ENCODE measurements at places on chromosomes 6 and 20.

DNA sequence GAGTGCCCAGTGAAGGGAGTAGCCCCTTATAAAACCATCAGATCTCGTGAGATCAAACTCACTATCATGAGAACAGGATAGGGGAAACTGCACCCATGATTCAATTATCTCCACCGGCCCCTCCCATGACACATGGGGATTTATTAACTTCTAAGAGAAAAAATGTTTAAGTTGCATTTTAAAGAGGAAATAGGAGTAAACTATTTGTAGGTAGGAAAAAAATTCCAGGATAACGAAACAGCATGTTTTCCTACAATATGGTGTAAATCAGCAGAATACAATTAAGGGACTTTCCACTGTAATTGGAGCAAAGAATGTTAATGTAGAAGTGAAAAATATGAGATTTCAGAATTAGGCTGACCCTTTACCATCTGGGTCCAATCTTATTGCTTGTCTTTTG lies 63.9 kb downstream of the FBXO5 start:
- no peak for DNase-seq

DNA sequence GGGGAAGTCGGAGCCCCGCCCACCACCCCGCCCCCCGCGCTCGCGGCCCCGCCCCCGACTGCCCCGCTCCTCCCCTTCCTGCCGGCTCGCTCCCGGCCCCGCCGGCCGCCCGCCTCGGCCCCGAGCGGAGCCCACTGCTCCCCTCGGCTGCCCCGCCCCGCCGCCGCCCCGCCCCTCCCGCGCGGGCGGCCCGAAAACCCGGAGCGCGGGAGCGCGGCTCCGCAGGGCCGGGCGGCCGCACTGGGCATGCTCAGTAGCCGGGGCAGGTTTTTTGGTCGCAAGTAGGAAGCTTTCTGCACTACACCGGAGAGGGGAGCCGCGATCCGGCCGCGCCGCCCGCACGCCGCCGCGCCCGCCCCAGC lies at the start of gene CDYL:
CDYL (plus strand) TSS at position 274 of the 362 bp plus-strand sequence. CDS start 380 bp downstream, outside the sequence.
- DNase-seq, result peak; percentile 97

DNA sequence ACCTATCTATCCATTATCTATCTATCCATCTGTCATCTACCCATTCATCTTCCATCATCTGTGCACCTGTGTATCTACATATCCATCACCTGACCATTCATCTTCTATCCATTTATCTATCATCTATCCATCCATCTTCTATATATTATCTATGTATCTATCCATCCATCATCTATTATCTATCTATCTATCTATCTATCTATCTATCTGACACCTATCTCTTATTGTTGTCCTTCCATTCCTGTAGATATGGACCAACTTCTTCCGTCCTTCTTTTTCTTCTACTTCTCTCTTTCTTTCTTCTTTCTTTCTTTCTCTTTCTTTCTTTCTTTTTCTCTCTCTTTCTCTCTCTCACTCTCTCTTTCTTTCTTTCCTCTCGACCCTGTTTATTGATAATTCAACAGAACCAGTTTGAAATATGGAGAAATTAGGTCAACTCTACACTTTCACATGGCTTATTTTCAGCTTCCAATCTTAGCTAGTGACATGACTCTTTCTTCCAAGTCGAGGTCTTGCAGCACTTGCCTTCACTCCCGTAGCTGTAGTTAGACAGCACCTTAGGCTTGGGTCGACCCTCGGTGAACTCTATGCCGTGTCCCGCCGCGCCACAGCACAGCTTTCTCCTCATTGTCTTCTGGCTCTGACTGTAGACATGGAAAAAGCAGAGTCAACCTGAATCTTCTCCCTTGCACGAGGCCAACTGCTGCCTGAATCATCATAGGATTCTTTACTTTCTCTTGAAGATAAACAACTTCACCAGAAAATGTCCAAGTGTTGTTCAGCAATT lies 110.4 kb upstream of the EXOC2 start:
- no peak for DNase-seq

DNA sequence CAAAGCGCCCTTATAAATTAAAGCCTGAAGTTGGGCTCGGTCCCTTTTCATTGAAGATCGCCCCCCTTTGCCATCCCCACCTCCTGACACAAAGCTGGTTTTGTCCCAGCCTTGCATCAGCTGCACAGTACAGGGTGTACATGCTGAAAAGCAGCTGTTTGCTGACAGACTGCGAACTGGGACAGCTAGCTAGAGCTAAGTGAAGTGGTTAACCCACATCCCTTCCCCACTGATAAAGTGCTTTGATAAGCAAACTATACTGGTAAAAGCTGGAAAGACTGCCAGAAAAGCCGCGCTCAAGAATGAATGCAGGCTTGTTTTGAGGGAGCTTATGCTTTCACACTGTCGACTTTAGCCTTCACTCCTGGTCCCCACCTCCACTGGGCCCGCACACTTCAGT lies 207.3 kb downstream of the GMDS start:
- no peak for DNase-seq

DNA sequence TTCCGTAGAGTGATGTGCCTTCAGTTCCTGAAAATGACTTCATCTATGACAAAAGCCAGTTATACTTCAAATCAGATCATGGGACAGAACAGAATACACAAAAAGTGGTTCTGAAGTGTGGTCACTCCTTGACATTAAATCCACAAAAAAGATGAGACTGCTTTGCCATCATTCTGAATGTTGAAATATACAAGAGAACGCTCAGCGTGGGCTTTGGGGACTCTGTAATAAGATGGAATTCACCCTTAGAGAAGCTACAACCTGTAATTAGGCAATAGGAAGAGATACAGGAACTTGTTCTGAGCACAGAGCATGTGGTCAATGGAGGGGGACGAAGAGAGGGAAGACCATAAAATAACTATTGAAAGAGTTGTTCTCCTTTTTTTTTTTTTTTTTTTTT lies 184.3 kb downstream of the CARMIL1 start:
- DNase-seq, result no peak

- no peak for DNase-seq
Measured at GRCh38 chr6:81511423-81511822, 241.1 kb downstream of the TENT5A start.

- DNase-seq, result no peak
Measured at GRCh38 chr6:51960419-51960818, 127.0 kb downstream of the PKHD1 start.

DNA sequence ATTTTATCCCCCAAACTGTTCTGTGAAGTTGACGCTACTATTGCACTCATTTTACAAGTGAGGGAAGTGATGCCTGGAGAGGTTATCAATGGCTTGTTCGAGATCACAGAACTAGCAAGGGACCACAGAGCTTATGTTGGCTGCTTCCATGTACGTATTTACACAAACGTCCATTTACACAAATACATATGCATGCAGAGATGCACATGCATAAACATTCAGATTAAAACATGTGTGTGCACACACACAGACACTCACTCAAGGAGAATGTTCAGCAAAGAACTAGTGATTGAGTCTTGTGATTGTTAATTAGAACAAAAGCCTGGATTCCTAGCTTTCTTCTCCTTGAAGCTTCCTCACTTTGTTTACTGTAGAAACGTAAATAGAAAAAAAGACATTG lies 321.5 kb upstream of the CHD6 start:
- DNase-seq, result no peak

- DNase-seq, result peak; percentile 92
Measured at GRCh38 chr6:7261032-7261841, 51.8 kb downstream of the SSR1 start.

- peak; percentile 90 for DNase-seq
Measured at GRCh38 chr6:44010411-44011349, 116.6 kb downstream of the MRPL14 start.

DNA sequence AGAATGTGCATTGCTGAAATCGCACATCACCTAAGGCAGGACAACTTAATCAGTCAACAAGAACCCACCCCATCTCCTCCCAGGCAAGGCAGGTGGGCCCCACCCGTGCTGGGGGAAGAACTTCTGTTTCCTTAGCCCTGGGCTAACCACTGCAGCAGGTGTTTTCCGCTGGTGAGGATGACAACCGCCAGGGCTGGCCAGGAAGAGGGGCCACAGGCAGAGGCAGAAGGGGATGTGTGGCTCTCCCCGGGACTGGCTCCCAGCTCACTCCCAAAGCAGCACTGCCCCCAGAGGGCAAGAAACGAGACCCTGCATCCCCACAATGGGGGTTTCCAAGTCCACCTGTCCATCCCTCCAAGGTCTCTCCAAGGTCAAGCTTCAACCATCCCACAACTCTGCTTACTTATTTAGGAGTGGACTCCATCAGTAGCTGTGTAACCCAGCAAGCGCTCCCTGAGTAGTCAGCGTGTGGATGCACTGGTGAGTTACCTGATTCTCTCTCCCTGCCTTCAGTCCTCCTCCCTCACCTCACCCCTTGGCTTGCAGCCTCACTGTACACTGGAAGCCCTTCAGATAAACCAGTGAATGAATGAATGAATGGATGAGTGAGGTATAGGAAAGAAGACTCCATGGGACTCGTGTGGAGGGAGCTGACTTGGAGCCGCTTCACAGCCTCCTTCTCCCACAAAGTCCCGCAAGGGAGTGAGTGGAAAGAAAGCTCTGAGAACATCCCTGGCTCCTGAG lies 168.2 kb upstream of the CST7 start:
- DNase-seq, result peak; percentile 67

DNA sequence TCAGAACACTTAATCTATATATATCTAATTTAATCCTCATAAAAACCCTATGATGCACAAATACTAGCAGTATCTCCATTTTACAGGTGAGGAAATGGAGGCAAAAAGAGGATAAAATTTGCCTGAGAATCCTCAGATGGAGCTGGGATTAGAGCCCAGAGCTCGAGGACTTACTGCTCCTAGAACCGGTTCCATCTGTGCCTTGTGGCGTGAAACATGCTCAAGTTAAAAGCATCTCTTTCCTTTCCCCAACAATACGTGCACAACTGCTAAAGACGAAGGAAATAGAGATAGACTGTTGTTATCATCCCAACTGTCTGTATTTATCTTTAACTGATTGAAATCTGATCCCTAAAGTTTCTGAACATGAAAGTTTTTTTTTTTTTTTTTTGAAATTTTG lies 367.6 kb upstream of the SOX4 start:
- no peak for DNase-seq

GRCh38 chr6:154503658-154504057 lies 6.8 kb downstream of the CNKSR3 start:
- DNase-seq, result no peak

DNA sequence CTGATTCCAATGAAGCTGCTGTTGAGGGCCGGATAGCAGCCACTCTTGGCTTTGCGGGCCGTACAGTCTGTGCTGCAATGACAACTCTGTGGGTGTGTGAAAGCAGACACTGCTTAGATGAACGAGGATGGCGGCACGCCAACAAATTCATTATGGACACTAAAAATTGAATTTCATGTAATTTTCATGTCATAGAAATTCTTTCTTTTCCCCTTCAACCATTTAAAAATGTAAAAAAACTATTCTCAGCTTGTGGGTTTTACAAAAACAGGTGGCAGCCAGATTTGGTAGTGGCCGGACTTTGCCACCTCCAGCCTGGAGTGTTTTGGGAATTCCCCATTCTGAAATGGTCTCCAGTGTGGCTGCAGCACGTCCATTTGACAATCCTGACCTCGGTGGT lies 26.0 kb downstream of the MAS1 start:
- DNase-seq, result no peak

DNA sequence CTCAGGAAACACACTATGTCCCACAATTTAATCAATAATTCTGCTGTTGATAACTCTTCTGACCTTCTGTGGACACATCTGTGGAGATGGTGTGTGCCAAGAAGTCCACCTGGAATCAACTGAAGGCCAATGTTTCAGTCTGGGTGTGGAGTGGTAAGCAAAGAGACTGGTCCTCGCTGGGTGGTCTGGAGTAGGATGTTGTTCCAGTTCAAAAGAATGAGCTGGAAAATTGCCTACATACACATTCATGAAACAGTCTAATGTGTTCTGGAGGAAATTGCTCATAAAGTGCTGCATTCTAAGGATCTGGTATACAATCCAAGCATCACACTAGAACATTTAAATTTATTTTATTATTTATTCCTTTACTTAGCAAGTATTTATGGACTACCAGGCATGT lies 33.9 kb upstream of the TBX18 start:
- no peak for DNase-seq

GRCh38 chr6:6046716-6047115 lies 40.0 kb upstream of the NRN1 start:
- DNase-seq, result no peak

- DNase-seq, result no peak
Measured at GRCh38 chr6:37381579-37381978, 27.8 kb downstream of the RNF8 start.

GRCh38 chr6:160428069-160428430 lies 79.9 kb downstream of the SLC22A3 start:
- no peak for DNase-seq

- no peak for DNase-seq
Measured at GRCh38 chr20:52190437-52191131, 995 bp downstream of the ZFP64 start.

GRCh38 chr20:45426320-45427016 lies 10.5 kb downstream of the PIGT start:
- DNase-seq, result no peak

- no peak for DNase-seq
Measured at GRCh38 chr6:81562169-81562568, 190.3 kb downstream of the TENT5A start.

- no peak for DNase-seq
Measured at GRCh38 chr6:79127660-79128059, 49.6 kb upstream of the PHIP start.

GRCh38 chr6:99821164-99821563 lies 172.9 kb downstream of the MCHR2 start:
- no peak for DNase-seq

- no peak for DNase-seq
Measured at GRCh38 chr6:168559574-168560098, 118.7 kb downstream of the SMOC2 start.

DNA sequence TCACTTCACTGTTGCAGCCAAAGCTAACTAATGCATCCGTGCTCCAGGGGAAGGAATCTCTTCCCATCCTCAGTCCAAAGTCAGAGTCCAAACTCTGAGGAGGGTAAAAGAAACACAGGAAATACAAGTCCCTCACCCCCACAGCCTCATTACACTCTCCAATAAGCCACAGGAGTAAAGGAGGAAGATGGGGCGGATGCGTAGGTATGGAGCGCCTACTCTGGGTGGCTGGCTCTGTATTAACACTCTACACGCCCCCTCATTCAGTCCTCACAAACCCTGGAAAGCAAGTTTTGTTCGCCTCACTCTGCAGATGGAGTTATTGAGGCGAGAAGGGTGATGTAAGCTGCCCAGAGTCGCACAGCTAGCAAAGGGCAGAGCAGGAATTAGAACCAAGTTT lies 242.9 kb downstream of the NRN1 start:
- DNase-seq, result no peak

DNA sequence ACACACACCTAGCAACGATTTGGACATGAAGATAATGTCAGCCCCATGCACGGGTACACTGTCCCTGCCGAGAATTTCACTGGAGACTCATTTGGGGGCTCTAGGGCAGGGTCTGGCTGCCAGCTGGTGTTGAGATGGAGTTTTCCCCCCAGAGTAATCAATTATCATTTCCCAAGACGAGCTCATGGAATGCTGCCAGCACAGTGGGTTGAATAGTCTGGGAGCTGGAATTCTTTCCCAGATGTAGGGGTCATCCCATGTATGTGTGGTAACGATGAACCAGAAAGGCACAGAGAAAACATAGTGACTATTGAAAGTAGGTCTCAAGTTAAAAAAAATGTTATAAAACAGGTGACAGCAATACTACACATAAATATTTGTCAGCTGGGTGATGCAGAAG lies 579.9 kb downstream of the MAFB start:
- no peak for DNase-seq

Measured in osteocyte (in vitro differentiated cells).